GM20000 (cell line): ENCODE measurements at places on chromosomes 16 and 17.

DNA sequence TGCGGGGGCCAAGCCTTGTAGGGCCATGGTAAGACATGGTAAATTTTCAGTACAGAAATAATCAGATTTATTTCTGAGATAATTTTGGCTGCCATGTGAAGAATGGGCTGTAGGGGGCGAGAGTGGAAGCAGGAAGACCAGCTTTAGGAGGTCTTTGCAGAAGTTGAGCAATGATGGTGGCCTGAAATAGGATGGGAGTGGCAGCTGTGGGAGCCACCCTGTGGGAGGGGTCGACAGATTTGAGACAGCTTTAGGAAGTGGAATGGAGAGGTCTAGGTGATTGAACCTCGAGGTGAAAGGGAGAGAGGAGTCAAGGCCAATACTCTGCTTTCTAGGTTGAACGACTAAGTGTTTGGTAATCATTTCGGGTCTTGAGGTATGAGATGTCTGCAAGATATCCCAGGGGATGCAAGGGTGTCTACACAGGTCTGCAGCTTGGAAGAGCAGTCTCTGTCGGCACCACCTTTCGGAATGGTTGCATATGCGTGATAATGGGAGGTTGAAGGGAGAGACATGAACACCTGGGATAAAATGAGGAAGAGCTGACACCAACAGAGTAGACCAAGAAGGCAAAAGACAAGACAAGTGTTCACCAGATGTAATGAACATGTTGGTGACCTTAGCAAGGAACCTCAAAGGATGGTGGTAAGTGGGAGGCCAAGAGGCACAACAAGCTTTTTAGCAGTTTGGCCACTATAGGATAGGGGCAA is 4.2 kb upstream of the ATXN7L3 start:
- peak; percentile 71 for DNase-seq

DNA sequence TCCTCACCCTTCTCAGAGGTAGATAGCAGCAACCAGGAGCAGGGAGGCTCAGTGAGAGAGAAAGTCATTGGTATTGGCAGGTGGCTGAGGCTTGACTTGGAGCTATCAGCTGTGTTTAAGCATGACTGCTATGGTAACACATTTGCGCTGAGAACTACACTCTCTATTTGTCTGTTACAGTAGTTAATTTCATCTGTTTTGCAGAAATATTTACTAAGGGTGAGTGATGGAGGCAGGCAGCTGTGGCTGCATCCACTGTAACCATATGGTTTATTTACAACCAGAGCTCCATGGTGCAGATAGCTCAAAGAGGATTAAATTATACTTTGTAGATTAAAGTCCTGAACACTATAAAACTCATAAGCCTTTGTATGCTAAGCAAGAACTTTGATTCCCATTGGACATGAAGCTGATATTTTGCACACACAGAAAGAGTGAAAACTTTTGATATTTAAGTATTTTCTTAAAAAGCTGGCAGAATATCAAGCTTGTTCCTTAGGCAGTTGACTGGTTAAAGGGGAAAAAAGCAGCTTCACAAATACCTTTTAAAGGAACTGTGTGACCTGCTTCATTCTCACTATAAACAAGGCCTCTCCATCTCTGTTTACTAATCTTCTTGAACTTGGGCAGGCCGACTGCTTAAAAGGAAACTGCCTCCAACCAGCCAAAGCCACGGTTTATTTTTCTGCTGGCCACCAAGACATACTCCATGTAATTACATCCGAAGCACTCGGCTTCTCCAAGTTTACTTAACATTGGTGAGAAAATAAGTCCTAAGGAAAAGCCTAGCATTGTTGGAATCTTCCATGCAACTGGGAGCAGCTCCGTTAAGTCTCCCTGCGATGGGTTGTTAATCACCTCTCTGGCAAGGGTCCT is 299.8 kb upstream of the ZFHX3 start:
- no peak for DNase-seq

- no peak for DNase-seq
Observed at GRCh38 chr17:50157891-50158290, 7.4 kb upstream of the PPP1R9B start.

GRCh38 chr17:60901242-60901641 is 223.6 kb downstream of the BCAS3 start:
- no peak for DNase-seq

GRCh38 chr17:45302649-45303173 is 14.1 kb downstream of the MAP3K14 start:
- peak; percentile 49 for DNase-seq

DNA sequence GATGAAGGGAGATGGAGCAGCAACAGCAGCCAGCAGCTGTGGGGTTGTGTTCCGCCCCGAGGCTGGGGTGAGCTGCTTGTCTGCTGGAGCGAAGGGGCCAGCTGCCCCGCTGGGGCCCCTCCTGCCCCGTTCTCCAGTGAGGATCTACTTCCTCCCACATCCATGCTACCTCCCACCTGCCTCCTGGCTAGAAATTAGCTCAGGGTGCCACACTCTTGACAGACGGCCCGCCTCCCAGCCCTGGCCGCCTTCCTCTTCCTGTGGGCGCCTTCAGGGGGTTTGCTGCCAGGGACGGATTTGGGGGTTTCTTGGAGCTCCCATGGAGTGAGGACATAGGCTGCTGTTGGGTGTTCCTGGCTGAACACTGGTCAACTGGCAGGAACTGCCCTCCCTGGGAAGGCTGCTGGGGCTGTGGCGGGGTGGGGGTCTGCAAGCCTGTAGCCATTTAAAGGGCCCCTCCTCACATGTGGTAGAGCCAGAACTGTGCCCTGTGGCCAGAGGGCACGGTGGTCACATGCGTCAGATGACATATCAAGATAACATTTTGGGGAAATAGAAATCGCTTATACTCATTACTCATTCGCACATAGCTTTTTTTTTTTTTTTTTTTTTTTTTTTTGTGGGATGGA is 13.1 kb downstream of the TBC1D24 start:
- DNase-seq: no peak

GRCh38 chr17:16942141-16943031 is 29.5 kb downstream of the TNFRSF13B start:
- DNase-seq: no peak

- DNase-seq: no peak
Observed at GRCh38 chr16:57572978-57573728, 30.7 kb downstream of the ADGRG5 start.

- no peak for DNase-seq
Observed at GRCh38 chr16:27625050-27625697, 75.2 kb downstream of the KATNIP start.

- peak; percentile 81 for DNase-seq
Observed at GRCh38 chr17:37744961-37745800, at the start of gene HNF1B. Gene HNF1B, minus strand, starts transcription at chr17:37745059. Its CDS starts 175 bp downstream, at chr17:37744884.

GRCh38 chr16:75312875-75313274 is 61.5 kb upstream of the BCAR1 start:
- no peak for DNase-seq

DNA sequence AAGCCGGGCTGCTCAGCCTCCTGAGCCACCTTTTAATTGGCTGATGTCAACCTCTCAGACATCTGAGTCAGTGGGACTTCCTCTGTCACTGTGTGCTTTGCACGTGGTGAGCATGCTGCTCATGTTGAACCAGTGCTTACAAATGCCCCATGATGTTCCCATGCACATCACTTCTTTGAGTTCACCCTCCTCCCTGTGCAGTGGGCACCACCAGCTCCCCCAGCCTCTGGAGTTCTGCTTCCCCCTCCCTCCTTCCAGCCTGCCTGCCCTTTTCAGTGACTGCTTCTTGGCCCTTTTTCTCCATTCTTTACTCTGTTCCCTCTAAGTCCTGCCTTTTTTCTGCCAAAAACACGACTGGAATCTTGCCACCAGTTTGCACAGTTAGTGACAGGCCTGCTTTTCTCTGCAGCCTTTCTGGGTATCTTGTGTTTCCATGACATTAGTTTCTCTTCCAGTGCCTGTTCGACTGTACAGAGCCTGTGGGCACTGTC is 41.6 kb downstream of the USP10 start:
- no peak for DNase-seq

- DNase-seq: no peak
Observed at GRCh38 chr16:86880316-86881117, 302.2 kb downstream of the FOXL1 start.

DNA sequence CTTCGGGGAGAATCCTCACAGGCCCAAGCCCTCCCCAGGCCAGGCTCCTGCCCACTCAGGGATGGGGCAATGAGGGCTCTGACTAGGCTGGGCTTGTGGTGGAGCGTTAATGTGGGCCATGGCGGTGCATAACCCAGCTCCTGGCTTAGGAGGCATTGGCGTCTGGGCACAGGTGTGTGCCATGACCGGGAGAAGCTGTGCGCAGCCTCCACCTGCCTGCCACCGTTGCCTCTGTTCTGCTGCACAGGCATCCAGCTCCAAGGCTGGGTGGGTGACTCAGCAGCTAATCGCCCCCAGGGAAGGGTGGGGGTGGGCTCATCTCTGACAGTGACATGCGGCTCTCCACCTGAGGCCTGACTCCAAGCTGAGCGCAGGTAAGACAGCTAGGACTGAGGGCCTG is 3.5 kb upstream of the ARHGAP27 start:
- DNase-seq: no peak

DNA sequence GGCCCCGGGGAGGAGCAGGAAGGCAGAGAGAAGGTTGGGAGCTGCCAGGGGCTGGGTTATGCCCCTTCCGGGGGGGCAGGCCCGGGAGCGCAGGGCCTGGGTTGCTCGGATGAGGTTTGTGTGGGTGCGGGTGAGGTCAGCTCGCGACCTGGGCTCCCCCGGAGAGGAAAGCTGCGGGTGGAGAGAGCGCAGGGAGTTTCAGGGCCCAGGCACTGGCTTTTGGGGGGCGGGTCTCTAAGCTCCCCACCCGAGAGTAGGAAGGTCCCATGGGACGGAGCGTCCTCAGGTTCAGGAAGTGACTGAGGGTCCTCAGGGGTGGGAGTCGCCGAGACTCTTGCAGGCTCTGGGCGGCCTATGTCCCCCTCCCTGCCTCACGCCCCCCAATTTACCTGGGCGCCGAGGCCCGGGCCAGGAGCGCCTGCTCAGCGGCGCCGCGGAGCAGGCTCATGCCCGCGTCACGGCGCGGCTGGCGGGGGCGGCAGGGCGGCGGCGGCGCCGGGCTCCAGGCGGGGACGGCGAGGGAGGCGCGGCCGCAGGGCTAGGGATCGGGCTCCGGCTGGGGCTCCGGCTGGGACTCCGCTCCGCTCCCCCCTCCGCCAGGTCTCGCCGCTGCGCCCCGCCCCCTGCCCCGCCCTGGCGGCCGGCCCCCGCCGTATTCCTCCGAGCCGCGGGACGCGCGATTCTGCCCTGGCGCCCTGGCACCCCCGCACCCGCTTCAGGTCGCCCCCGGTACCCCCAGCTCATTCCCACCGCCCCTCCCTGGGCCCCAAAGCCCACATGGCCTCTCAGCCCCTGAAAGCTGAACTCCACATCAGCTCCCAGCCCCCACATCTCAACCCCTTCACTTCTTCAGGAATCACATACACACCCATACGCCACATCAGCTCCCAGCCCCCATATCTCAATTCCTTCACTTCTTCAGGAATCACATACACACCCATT is at the start of gene DOK4:
DOK4 (minus strand) TSS at position 578 of the 942 bp plus-strand sequence. CDS start 6,986 bp downstream, outside the sequence.
- DNase-seq: peak; percentile 97

- no peak for DNase-seq
Observed at GRCh38 chr16:67746846-67747245, 27.7 kb upstream of the GFOD2 start.
